Esophagus (tissue), 2 donors: ENCODE measurements at places on chromosomes 3 and 15. TPM values are rescaled to one million over a fixed set of nuclear protein-coding genes. Genes with fewer than 3 reads are reported as not detected.

Gene GTF2E1
- polyA plus RNA-seq = 3.5 TPM

Gene RAB6B
- 0.57 TPM for polyA plus RNA-seq

Gene MRPL47
- polyA plus RNA-seq = 45.4 TPM

Gene ERC2
- 0.20 TPM for polyA plus RNA-seq

Gene ALCAM
- polyA plus RNA-seq = 3.3 TPM

Gene TUSC7
- not detected for polyA plus RNA-seq
